Stimulated activated CD8-positive, alpha-beta memory T cell treated with anti-CD3 and anti-CD28 coated beads, Interleukin-12 subunit alpha, Interleukin-12 subunit beta, amount 100 ng/mL, for 4 hours (primary cell): ENCODE measurements at places on chromosomes 3 and 15.

DNA sequence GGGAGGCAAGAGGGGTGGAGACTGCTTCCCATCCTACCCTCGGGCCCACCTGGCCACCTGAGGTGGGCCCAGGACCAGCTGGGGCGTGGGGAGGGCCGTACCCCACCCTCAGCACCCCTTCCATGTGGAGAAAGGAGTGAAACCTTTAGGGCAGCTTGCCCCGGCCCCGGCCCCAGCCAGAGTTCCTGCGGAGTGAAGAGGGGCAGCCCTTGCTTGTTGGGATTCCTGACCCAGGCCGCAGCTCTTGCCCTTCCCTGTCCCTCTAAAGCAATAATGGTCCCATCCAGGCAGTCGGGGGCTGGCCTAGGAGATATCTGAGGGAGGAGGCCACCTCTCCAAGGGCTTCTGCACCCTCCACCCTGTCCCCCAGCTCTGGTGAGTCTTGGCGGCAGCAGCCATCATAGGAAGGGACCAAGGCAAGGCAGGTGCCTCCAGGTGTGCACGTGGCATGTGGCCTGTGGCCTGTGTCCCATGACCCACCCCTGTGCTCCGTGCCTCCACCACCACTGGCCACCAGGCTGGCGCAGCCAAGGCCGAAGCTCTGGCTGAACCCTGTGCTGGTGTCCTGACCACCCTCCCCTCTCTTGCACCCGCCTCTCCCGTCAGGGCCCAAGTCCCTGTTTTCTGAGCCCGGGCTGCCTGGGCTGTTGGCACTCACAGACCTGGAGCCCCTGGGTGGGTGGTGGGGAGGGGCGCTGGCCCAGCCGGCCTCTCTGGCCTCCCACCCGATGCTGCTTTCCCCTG is 2.2 kb upstream of the FES start:
- DNase-seq = no peak

DNA sequence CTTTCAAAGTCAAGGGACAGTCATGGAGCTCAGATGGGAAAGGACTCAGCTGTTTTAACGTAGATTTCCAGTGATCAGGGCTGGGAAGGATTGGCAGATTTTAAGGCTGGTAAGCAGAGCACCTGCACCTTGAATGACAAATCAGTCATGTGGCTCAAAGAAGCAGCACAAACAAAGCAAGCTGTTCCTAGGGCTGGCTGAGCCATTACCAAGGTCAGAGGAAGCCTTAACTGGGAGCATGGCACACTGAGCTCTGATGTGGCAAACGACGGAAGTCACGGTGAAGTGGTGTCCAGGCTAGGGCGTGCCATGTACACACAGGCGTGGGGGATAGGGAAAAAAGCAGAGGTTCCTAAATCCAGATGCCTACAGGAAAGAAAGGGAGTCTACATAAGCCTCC is 84.6 kb upstream of the PFN2 start:
- no peak for DNase-seq

GRCh38 chr3:154956815-154957214 is 123.3 kb upstream of the MME start:
- no peak for DNase-seq

GRCh38 chr3:178718995-178719635 is 182.9 kb downstream of the KCNMB2 start:
- no peak for DNase-seq

DNA sequence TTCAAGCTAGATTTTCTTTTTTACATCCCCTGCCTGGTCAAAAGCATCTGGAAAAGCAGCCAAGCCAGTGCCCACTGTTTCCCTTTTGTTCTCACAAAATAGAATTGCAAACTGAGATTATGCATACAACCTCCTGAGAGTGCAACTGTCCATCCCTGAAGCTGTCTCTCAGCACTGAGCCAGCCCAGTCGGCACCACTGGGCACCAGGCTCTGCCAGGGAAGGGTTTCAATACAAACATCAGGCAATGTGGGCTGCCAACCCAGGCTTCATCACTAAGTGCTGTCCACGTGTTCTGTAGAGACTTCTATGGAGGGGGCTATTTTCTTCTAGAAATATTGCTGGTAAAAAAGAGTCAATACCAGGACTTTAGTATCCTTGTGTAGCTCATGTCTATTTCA is 356.3 kb upstream of the TBL1XR1 start:
- no peak for DNase-seq
